ENCODE measurements at places on chromosomes 6 and 20.

DNA sequence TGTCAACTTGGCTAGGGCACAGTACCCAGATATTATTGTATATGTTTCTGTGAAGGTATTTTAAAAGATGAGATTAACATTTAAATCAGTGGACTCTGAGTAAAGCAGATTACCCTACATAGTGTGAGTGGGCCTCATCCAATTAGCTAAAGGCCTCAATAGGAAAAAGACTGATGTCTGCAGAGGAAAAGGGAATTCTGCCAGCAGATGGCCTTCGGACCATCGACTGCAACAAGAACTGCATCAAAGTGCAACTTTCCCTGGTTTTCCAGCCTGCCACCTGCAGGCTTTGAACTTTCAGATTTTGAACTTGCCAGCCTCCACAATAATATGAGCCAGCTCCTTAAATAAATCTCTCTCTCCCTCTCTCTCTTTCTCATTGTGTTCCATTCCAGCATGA lies 80.5 kb downstream of the IMPG1 start:
- DNase-seq = no peak

DNA sequence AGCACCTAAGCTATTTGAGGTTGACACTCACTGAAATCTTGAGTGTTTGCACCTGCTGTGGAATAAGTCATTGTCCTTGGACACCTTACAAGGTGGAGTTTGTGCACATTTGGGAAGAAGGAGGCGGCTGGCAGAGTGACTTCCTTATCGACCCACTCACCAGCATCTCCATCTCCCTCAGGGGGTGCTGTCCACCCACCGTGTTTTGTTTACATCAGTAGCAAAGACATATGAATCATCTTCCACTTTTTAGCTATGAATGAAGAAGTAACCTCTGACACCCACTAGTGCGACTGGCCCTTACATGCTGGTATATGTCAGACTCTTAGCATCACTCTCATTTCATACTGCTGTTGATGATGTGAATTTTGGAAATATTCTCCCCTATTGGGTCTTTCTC lies 119.5 kb upstream of the SGK1 start:
- peak; percentile 73 for DNase-seq

- DNase-seq = no peak
These were observed 49.5 kb downstream of the PLN start for GRCh38 chr6:118597636-118598035.

DNA sequence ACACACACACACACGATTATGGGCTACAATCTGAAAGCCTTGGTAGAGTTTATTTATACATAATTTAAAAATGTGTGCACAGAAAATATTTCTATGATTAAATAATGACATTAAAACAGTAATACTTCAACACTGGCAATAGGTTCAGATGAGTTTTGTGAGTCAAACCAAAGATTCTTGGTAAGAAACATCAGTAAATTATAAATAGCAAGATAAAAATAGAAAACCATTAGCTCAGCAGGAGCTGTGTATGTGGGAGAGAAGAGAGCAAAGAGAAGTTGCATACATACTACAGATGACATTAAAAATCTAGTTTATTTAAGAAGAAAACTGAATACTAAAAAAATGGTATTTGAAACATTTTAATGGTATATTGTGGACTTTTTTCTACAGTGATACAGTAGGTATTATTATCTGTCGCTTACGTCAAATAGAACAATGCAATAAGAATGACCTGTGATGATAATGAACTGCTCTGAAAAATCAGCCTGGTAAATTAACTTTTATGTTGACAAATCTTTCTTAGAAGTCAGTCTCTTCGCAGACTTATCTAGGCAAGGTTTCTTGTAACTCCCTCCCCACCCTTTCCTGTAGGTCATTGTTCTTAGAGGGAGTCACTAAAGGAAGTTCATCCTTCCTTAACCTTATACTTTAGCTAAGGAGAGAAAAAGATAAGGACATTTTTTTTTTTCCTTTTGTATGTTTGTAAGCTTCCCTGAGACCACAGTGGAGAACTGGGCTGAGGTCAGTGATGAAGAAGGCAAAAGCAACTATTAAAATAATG lies 149.3 kb downstream of the GJA1 start:
- DNase-seq = no peak

GRCh38 chr20:44596010-44596409 lies 13.6 kb downstream of the PKIG start:
- no peak for DNase-seq

DNA sequence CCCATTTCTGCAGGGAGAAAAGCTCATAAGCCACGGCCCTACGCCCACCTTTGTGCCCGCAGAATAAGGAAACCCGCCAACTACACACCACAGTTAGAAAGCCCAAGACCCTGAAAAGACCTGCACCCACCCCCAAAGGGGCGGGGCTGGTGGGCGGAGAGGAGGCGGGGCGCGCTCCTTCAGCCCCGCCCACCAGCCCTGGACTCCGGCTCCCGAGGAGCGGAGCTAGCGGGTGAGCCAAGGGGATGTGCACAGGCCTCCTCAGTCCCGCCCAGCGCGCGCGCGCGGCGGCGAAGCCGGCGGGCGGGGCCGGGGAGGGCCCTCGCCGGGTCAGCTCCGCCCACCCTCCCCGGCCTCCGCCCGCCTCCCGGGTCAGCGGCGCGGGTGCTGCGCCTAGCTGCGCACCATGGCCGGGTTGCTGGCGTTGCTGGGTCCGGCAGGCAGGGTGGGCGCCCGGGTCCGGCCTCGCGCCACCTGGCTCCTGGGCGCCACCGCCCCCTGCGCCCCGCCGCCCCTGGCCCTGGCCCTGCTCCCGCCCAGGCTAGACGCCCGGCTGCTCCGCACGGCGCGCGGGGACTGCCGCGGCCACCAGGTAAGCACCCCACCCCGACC lies at the start of gene FAM210B:
TSS of gene FAM210B (plus strand) at position 375 of the 612 bp plus-strand sequence. CDS start at position 407, 32 bp downstream.
- peak; percentile 94 for DNase-seq

DNA sequence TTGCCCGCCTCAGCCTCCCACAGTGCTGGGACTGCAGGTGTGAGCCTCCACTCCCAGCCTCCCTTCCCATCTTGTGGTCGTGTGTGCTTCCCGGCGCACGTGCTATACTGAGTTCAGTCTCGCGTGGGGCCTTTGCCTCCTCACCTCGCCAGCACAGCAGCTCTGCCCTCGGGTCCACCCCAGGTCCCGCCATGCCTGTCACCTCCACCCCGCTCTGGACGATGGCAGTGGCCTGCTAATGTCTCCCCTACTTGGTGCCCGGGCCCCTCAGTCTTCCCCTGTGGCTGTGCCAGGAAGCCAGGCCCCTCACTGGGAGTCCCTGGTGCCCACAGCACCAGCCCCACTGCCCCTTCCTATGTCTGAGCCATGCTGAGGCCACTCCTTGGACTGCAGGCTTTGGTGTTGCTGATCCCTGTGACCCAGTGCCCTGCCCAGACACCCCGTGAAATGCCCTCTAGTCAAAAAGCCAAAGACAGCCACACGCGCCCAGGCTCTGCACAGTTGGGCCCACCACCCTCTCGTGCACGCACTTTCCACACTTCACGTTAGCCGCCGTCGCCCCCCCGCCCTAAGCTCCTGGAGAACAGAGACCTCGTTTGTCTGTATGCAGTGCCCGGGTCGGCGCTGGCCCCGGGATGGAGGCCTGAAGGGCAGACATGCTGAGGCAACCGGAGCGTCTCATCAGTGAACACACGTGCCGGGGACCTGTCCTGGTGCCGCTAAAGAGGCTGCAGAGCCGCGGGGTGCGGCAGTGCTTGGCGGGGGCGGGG lies 14.3 kb downstream of the HRH3 start:
- DNase-seq = no peak

DNA sequence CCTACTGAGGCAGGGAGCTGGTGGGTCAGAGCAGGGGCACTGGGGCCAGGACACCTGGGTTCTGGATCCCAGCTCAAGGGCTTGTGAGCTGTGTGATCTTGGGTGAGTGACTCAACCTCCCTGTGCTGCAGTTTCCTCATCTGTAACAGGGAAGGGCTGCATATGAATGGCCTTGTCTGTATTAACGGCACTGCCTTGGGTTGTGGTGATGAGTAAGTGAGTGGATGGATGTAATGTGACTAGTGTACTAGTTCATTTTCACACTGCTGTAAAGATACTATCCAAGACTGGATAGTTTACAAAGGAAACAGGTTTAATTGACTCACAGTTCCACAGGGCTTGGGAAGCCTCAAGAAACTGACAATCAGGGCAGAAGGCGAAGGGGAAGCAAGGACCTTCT lies 233.5 kb downstream of the TAF4 start:
- no peak for DNase-seq

DNA sequence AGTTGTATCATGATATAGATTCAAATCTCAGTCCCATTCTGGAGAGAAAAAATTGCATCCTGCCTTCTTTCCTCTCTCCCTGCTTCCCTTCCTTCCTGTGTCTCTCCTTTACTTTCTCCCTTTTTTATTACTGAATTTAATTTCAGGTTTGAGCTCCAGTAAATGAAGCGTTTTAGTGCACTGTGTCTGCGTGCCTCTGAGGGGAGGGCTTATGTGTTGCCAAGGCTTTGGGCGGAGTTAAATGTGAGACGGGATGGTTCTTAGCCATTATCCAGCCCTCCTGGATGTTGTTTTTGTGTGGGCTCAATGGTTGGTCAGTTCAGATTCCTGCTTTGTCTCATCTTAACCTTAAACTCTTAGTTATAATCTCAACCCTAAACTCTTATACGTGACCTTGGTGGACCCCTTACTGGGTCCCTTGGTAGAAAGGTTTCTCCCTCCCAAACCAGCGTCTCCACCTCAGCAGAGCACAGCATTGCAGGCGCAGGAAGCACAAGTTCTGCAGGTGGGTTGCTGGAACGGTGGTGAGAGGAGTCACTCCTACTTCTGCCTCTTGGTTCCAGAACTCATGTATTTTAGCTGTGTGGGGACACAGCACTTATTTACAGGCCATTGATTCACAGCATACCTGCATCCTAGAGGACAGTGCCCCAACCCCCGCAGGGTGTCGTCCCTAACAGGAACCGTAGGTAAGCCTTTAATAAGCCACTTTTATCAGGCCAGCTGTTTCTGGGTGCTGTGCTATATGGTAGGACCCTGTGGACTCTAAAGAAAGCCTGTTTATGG lies 68.5 kb downstream of the DNAH8 start:
- DNase-seq = no peak

DNA sequence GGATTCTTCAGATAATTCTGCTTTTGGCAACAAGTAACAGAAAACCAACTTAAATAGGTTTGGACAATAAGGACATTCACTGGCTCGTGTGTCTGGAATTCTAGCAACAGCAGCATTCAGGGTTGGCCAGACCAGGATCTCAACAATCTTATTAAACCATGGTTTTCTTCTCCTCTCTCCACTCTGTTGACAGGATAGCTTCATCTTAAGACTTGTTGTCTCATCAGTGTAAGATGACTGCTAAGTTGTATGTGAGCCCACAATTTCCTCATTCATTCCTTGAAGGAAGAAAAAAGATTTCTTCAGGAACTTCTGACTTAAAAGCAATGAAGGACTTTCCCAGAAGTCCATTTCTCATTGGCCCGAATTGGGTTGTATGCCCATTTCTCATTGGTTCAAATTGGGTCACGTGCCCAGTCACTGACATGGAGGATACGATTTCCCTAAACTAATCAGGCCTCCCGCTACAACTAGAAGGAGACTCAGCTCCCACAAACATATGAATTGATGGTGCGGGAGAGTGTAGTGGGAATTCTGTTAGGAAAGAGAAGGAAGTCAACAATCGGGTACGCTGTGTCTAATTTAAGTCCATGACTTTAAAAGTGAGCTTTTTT lies 83.7 kb downstream of the SLC22A3 start:
- DNase-seq = no peak

- no peak for DNase-seq
These were observed 112.3 kb downstream of the ARID1B start for GRCh38 chr6:156889469-156889868.

DNA sequence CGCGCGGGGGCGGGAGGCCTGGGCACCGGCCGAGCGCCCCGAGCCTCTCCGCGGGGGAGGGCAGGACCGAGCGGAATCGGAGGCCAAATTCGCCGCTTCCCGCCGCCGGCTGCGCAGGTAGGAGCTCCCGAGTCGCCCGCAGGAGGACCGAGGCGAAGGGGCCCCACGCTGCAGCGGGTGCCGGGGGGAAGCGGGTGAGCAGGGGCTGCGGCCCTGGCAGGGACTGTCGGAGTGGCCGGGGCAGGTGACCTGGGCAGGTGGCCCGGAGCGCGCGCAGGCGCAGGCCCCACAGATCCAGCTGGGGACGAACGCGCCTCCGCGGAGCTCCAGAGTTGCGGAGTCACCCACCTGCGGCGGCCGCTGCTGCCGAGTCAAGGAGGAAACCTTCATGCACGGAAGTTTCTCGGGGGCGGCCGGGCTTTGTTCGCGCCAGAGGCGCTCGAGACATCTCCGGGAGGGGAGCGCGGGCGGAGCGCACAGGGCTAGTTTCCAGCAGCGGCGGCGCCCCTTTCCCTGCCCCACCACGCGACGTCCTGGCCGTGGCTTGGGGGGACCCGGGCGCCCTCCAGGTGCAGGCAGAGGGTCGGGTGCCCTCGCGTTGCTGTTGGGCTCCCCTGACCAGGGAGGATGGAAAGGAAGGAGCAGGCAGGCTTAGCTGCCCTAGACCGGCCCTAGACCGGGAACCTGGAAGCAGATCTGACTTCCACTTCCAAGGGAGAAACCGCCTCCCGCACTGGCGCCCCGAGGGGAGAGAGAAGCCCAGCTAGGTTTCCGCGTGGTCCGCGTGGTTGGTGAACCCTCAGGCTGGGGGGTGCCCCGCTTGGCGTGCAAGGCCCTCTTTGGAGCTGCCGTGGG lies 590 bp downstream of the SLCO4A1 start:
- no peak for DNase-seq

GRCh38 chr6:113623129-113623528 lies 234.0 kb upstream of the MARCKS start:
- DNase-seq = no peak
